ENCODE measurements at places on chromosomes 11 and 22.

DNA sequence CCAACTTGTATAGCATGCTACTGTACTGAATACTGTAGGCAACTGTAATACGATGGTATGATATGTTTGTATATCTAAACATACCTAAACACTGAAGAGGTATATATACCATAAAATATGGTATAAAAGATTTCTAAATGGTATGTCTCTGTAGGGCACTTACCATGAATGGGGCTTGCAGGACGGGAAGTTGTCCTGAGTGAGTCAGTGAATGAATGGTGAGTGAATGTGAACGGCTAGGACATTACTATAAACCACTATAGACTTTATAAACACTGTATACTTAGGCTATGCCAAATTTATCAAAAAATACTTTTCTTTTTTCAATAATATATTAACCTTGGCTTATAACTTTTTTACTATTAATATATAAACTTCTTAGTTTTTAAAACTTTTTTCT is 66.8 kb downstream of the ZC3H12C start:
- DNase-seq, result no peak

DNA sequence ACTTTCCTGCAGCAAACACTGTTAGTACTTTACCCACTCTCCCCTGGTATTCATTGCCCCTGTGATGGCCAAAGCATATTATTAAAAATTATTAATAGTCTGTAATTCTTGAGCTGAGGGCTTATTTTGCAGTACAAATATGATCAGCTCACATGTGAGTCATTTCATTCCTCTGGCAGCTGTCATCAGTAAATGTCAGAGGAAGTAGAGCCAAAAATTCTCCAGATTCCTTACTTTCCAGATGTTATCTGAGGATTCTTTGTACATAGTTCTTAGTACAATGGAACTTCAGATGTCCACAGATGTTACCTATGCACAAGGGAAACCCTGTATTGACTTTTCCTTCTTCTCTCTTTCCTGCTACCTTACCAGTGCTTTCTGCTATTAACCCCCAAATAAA is 12.5 kb downstream of the OR5B3 start:
- DNase-seq, result peak; percentile 88

GRCh38 chr11:21537980-21538379 is 654.9 kb upstream of the ANO5 start:
- DNase-seq, result no peak

- DNase-seq, result no peak
Observed at GRCh38 chr11:46834821-46835220, 11.3 kb downstream of the CKAP5 start.

DNA sequence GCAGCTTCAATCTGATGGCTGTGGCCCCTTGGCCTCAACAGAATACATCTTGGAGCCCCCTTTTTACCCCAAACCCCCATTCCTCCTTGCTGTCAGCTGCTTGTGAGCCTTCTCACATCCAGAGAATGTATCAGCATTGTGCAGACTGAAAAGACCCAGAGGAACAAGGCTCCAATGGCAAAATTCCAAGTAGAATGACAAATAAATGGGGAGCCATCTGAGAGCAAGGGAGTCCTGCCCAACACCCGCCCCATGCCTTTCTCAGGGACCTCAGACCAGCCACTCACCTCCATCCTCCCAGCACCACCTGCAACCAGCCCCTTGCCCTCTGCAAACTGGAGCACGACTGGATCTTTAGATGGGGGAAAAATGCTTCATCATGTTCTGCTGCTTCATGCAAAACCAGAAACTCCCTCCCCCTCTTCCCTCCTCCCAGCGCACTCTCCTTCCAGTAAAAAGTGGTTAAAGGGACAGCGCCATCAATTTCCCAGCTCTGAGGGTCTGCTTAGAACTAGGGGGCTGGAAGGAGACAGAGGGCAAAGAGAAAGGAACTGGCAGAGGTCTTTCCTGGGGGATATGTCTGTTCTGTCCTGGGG is 2.2 kb upstream of the NEFH start:
- DNase-seq, result no peak

Measured in NCI-H226 (cell line).